ENCODE measurements at places on chromosomes 16 and 17. TPM values are rescaled to one million over a fixed set of nuclear protein-coding genes. Genes with fewer than 3 reads are reported as not detected.

DNA sequence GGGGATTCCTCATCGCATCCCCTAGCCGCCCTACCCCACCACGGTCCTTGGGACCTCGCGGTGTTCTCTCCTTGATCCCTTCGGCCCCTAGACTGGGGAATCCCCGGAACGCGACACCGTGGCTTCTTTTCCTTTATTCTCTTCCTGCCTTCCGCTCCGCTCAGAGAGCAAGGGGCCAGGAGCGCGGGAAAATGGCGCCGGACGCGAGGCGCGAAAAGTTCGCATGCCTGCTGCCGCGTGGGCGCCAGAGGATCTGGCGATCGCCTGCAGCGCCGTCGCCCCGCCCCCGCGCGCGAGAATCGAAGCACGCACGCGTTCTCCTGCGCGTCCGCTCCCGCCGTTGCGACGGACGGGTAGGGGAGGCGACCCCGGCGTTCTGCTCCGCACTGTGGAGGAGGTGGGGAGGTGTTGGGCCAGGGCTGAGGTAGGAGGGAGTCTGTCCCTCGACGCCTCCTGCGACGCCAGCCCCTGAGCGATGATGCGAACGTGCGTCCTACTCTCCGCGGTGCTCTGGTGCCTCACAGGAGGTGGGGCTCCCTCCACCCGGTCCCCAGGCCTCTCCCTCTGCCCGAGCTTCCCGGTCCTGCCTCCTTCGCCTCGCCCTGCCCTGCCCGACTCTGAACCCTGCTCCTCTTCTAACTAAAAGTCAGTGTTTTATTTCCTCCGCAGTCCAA is at the start of gene ZPBP2:
ZPBP2 (plus strand) TSS at position 323 of the 674 bp plus-strand sequence; CDS start at position 476, 153 bp downstream.
- DNase-seq = no peak

DNA sequence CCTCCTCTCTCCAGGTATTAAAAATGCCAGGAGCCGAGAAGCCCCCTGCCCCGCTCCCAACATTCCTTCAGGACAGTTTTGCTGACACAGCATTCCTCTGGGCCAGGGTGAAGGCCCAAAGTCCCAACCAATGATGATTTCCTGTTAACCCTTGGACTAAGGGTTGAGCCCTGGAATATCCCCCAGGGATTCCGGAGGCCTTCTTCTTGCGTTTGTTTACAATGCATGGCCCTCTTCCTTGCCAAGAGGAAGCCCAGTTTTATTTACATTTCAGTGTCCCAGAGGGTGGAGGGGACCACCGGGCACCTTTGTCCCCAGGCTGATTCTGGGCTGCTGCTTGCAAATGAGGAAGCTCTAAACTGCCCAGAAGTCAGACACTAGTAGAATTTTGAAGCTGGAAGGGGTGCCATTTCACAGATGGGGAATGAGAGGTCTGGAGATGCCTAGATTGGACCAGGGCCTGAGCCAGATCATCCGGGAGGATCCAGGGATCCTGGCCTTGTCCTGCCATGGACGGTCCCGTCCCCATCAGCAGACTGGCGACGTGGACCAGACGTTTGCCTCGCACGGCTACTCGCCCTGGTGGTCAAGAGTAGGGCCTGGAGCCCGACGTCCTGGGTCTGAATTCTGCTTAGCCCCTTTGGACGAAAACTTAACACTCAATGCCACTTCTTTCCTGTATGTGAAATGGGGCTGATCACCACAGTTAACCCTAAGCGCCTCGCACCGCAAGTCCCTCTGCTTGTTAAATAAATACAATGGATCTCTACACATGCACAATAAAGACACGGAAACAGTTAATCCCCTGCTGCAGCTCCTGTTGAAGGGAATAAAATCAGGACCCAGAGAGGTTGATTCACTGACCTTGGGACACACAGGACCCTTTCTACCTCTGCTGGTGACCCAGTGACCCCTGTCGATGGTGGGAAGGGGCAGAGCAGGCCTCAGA is 55.6 kb upstream of the CIBAR2 start:
- DNase-seq = no peak

DNA sequence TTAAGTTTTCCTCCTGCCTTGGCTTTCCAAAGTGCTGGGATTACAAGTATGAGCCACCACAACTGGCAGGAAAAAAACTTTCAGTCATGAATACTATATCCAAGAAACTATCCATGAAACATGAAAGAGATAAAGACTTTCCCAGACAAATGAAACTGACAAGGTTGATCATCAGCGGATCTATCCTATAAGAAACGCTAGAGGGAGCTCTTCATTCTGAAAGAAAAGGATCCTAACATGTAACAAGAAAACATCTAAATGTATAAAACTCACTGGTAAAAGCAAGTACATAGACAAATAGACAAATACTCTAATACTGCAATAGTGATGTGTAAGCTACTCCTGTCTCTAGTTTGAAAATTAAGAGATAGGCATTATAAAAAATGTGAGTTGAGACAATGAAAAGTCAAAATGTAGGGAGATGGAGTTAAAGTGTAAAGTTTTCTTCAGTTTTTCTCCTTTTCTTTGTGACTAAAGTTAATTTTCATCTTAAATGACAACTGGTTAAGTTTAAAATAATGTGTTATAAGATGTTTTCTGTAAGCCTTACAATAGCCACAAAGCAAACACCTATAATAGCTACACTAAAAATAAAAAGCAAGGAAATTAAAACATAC is 79.6 kb upstream of the TEKT1 start:
- DNase-seq = peak; percentile 37

CX3CL1 gene
- total RNA-seq = 1.2 TPM
